ENCODE measurements at places on chromosomes 6 and 20. TPM values are rescaled to one million over a fixed set of nuclear protein-coding genes. Genes with fewer than 3 reads are reported as not detected.

TRIM31 gene
- total RNA-seq: not detected

MAP7 gene
- total RNA-seq: 0.10 TPM

SLA2 gene
- total RNA-seq: not detected

SMLR1 gene
- not detected for total RNA-seq

ANKRD66 gene
- not detected for total RNA-seq

MUCL3 gene
- total RNA-seq: not detected

ESR1 gene
- total RNA-seq: 0.94 TPM

FNDC1 gene
- 1.7 TPM for total RNA-seq

OVOL2 gene
- total RNA-seq: not detected

SLC29A1 gene
- total RNA-seq: 9.5 TPM

LRRC1 gene
- 1.3 TPM for total RNA-seq

SLPI gene
- total RNA-seq: not detected

SLC22A16 gene
- total RNA-seq: 0.39 TPM

RBCK1 gene
- total RNA-seq: 101 TPM

Data from cardiac ventricle fibroblast (primary cell).